Fibroblast of pulmonary artery (primary cell): ENCODE measurements at places on chromosomes 3 and 15.

- peak; percentile 28 for DNase-seq
Measured at GRCh38 chr15:29516929-29517328, 247.3 kb upstream of the NSMCE3 start.

DNA sequence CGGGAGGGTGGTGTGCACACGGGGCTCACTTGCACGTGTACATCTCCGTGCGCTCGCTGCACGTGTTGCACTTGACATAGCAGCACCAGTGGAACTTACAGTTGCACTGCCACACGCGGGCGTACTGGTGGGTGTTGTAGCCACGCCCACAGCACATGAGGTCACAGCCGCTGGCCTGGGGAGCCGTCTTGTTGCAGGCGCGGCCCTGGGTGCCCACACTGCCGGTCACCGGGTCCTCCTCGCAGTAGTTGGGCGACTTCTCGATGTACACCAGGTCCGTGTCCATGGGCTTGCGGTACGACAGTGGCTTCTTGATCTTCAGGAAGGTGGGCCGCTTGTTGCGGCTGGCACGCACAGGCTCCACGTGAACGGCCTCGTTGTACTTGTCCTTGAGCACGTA, 61.0 kb downstream of the WNT7A start:
- no peak for DNase-seq

GRCh38 chr3:187852842-187853730, 107.8 kb upstream of the BCL6 start:
- DNase-seq, result no peak

DNA sequence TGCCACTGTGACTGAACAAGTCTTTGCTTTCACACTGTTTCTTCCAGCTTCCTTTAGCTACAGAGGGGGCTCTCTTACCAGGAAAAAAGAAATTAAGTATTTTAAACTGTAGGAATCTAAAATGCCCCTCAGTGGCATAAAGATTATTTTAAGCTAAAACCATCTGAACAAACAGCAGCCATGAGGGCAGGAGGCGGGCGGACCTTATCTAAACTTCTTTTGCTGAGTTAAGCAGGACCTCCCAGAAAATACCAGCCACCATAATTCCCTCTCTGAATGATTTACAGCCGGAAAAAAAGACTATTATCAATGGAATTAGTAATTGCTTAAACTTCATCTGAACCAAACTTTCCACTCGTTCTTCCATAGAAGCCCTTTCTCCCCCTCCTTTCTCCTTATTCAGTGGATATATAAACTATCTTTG, 5.2 kb upstream of the TOPAZ1 start:
- no peak for DNase-seq

- no peak for DNase-seq
Measured at GRCh38 chr15:67782691-67782991, 42.7 kb upstream of the SKOR1 start.

DNA sequence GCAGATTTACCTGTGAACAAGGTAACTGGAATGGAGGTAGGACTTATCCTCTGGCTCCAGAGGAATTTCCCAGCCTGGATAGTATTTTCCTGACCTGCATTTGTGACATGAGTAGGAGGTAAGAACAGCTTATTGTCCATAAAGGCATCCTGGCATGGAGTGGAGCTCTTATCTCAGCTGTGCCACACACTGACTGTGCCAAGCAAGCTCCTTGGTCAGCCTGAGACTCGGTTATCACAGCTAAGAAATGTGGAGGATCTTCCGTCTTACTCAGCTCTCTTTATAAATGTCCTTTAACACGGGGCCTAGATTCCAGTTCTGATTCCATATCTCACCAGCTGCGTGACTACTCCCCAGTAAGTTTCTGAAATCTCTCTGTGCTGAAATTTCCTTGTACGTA, 38.9 kb downstream of the SLCO3A1 start:
- no peak for DNase-seq

DNA sequence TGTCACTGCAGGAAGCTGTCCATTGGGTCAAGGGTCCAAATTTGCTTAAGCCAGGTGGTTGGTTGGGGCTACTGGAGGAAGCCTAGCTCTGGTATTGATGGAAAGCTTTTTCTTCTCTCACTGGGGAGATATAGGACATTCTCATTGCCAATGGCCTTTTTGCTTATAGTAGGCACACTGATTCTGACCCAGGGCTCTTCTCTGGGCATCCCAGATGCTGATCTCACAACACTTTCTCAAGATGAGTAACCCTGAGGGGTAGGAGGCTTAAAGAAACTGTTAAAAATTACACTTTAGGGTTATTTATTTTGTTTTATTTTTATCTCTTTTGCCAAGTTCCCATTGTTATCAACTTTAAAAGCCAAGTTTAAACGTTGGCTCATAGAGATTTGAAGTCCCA, 337.8 kb downstream of the LRRC3B start:
- DNase-seq, result no peak

DNA sequence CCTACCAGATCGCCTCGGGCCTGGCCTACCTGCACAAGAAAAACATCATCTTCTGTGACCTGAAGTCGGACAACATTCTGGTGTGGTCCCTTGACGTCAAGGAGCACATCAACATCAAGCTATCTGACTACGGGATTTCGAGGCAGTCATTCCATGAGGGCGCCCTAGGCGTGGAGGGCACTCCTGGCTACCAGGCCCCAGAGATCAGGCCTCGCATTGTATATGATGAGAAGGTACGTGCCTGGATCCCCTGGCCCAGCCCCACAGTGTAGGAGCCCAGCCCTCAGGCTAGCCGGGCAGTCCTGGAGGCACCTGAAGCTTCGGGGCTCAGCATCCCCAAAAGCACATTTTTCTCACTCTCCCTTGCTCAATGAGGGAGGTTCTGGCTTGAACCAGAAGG, 135.8 kb downstream of the LRRK1 start:
- no peak for DNase-seq

- DNase-seq, result no peak
Measured at GRCh38 chr3:44983484-44983941, 7.5 kb downstream of the EXOSC7 start.

GRCh38 chr3:161316006-161316689, 55.2 kb downstream of the SPTSSB start:
- DNase-seq, result peak; percentile 52

DNA sequence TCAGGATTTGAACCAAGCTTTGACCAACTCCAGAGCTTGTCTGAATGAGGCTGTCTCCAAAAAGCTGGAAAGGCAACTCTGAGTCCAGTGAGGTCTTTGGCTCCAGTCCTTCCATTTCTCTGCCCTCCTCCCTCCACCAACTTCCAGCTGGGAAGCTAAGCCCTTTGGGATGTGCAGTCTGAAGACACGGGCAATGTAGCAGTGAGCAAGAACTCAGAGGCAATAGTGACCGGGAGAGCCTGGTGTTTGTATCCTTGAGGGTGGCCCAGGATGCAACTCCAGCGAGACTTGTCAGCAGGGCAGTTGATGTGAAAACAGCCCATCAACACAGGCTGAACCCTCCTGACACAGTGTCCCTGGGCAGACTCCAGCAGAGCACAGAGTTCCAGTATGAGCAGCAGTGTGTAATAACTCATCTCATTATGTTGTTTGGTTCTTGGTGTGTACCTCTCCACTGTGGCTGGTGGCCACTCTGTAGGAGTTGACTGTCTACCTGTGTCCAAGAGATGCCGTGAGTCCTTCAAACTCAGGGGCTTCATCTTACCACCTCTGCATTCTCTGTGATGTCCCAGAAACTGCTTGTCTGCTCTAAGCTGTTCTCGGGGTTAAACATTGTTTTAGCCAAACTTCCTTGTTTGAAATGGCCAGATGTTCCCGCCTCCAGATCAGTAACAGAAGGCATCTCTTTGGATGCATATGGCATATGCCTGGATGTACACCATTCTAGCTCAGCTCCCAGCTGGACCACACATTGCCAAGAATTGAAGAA, 6.6 kb downstream of the CDCP1 start:
- no peak for DNase-seq

DNA sequence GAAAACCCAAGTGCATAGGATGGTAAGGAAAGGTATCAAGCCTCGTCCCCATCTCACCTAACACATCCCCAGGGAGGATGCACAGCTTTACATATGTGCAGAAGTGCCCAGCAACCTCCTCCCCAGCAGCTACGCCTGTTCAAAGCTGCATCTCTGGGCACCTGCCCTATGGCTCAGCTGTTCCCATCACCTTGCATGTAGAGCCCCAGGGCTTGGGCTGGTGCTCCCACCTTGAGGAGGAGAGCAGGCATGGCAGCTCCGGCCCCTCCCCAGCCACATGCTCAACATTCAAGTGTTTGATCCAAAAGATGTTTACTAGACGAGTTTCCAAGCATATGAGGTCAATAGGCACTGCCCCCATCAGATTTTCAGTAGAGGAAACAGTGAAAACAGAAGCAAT, 173.5 kb downstream of the ATP10A start:
- DNase-seq, result no peak

DNA sequence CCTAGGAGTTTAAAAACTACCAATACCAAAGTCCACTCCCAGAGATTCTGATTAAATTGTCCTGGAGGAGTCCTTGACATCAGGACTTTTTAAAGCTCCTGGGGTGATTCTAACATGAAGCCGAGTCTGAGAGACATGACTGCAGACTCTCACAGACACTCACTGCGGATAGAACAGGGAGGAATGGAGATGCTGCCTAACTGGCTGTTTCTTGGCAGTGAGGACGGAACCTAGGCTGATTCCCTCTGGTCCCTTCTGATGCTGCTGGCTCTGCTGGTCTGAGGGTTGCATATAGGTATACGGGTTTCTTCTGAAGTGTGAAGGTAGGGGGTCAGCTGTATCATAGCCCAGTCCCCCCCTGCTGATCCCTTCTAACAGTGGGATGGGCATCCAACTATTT, 1.3 kb upstream of the HRG start:
- DNase-seq, result no peak

DNA sequence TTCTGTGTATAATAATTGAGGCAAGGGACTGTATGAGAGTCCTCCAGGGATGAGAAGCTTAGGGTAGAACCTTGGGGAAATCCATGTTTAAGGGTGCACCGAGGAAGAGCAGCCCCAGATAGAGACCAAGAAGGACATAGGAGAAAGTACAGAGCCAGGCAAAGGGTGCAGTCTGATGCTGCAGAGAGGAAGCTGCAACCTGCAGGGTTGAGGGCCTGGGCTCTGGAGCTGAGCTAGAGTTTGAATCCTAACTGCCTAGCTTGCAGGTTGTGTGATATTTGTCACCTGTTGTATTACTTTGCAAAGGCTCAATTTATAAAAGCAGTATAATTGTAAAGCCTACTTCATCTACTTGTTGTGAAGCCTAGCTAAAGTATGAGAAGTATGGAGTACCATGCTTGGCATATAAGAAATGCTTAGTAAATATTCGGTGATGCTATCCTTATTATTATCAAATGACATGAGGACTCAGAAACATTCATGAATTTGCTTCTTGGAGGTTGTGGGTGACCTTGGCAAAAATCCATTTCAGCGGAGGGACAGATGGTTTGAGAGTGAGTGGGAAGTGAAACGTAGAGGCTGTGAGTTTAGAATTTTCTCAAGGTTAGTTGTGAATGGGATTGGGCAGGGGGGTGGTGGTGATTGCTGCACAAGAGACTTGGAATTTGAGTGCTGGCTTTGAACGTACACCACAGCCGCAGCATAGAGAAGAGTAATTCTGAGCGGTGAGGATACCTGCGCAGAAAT, 43.8 kb downstream of the PLCL2 start:
- DNase-seq, result no peak

GRCh38 chr3:168558728-168559411, 463.1 kb upstream of the GOLIM4 start:
- no peak for DNase-seq

GRCh38 chr3:31188112-31188511, 293.7 kb upstream of the GADL1 start:
- no peak for DNase-seq

- no peak for DNase-seq
Measured at GRCh38 chr3:7821858-7822257, 679.8 kb upstream of the LMCD1 start.

DNA sequence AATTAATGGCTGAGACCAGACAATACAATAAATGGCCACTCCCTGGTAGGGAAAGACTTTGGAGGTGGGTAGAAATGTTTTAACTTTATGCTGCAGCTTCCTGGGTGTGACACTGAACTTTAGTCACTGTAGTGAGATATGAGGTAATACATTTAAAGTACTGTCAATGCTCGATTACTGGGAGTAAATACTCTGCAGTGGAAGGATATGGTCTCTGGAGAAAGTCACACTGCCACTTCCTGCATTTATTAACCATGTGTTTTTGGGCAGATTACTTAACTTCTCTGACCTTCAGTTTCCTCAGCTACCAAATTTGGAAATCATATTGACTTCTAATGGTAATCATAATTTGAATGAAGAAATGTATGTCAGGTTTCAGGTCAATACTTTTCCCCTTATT, 317.1 kb upstream of the TGFBR2 start:
- DNase-seq, result peak; percentile 57

- no peak for DNase-seq
Measured at GRCh38 chr3:40779039-40779438, 254.3 kb downstream of the ZNF621 start.

GRCh38 chr3:169179321-169179720, 484.2 kb downstream of the MECOM start:
- no peak for DNase-seq

GRCh38 chr3:111733856-111734255, 125.2 kb upstream of the PHLDB2 start:
- no peak for DNase-seq

DNA sequence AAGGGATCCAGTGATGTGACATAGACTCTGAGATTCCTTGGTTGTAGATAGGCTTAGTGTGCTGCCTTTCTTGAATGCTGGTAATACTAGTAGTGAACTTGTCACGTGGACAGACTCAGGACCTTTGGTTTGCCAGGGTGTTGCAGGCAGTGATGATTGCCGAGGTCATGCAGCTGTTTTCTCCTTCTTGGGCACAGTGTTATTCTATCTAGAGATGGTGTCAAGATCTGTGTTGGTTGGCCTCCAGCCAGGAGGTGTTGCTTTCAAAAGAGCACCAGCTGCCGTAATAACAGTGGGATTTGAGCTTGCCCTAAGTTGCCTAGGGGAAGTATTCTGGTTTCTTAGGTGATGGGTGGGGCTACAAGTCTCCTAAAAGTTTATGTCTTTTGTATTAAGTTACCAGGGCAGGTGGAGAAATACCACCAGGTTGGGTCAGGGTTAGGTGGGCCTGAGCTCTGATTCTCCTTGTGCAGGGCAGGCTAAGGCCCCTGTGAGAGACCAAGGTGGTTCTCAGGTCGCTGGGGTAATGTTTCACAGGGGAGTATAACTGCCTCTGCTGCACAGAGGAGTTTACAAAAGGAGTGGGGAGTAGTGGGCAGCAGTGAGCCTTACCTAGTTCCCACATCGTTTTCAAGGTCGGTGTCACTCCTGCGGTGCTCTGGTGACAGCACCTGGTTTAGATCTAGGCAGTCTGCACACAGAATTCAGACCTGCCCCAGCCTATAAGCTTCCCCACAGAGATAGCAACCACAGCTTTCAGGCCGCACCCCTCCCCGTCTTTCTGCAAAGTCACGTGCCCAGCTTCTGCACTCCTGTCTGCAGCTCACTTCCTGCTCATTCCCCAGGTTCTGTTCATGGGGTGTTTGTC, 350.3 kb downstream of the DOCK3 start:
- DNase-seq, result no peak

- DNase-seq, result no peak
Measured at GRCh38 chr3:114892880-114893279, 254.2 kb downstream of the ZBTB20 start.

DNA sequence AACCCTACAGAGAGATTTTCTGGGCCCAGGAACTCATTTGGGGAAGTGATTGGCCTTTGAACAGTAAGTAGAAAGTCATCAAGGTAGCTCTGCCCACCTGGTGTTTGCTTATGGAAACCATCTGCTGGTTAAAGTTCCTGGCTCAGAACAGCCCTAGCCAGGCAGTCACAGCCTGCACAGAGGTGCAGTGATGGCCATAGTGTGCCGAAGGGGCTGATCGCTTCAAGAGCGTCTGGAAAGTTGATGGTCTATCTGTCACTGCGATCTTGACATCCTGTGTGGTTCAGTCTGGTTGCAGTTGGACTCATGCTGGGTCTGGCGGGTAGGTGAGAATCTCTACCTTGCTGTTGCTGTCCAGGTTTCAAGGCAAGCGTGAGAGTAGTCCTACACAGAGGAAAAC, 151.6 kb downstream of the SLCO3A1 start:
- no peak for DNase-seq
